ENCODE measurements at places on chromosomes 1 and 21. TPM values are rescaled to one million over a fixed set of nuclear protein-coding genes. Genes with fewer than 3 reads are reported as not detected.

Gene HORMAD1
- total RNA-seq, result not detected

GRCh38 chr1:180156631-180157091, 2.0 kb downstream of the QSOX1 start:
- no peak for DNase-seq

DNA sequence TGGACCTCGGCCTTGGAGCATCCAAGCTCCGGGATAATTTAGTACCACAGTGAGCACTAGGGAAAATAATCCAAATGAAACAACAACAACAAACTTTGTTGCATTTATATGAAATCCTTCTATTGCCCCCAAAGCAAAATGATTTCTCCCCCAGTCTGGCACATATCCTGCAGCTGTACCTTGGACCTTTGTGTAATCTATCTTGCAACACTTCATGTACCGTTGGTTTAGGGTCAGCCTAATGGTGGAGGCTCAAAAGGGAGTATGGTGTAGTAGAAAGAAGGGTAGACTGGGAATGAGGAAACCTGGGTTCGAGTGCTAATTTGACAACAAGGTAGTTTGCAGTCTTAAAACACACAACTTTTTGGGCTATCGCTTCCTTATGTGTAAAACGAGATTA, 12.1 kb downstream of the GREM2 start:
- DNase-seq, result no peak

DNA sequence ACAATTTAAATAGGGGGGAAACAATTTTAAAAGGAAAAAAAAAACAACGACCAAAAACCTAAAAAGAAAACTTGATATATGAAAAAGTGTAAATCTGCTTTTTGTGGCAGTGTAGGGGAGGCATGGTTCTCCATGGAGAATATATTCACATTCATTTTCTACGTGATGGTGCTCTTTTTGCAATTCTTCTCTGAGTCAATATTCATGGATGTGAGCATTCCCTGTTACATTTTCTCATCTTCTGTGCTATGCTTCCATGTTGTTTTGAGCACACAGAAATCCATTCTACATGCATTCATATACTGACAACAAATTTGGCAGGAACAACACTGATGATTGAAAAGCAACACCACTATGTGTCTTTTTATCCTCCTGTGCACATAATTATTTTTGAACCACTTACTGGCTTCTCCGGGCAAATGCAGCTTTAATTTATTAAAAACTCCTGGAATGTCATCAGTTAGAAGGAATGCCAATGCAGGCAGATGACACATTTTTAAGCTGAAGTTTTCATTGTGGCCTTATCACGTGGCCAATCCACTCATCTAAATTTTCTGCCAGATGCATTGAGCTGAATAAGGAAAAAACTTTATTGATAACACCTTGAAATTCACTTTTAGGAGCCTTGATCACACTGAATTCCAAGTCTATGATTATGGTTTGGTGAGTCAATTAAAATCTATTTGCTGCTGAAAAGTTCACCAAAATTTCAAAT, 590.6 kb downstream of the NUF2 start:
- no peak for DNase-seq

Data from Caco-2 (cell line).